ENCODE measurements at places on chromosomes 4 and X.

DNA sequence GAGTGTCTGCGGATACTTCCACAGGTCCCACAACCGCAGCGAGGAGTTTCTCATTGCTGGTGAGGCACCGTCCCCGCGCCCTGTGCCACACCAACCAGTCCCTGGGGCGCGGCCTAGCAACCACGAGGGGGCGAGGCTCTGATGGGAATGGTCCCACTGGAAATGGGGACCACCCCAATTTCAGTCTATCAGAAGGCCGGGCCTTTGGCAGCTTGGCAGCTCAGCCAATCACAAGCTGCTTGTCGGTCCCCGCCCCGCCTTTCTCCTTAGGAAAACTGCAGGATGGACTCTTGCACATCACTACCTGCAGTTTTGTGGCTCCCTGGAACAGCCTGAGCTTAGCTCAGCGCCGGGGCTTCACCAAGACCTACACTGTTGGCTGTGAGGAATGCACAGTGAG is 3.0 kb downstream of the TIMP1 start:
- no peak for DNase-seq

GRCh38 chrX:44428989-44429627 is 85.6 kb upstream of the EFHC2 start:
- no peak for DNase-seq

- DNase-seq, result no peak
Observed at GRCh38 chr4:23390246-23390645, 499.6 kb downstream of the PPARGC1A start.

- DNase-seq, result no peak
Observed at GRCh38 chr4:66182636-66183035, 512.3 kb upstream of the EPHA5 start.

GRCh38 chrX:24796204-24796603 is 102.5 kb downstream of the POLA1 start:
- DNase-seq, result no peak

DNA sequence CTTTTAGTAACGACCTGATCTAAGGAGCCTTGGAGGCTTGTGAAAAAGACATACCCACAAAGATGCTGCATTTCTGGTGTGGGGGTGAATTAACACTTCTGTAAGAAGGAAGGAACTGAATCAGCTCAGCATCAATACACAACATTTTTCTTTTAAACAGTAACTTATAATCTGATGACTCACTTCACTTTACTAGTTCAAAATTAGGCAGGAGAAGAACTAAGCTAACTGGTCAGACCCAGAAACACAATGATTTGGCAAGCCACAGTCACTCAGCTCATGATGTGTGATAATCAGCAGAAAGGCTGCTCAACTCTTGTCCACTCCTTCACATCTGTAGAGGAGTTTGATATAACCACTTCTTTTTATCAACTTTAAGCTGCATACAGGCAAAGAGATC is 4.6 kb downstream of the MMAA start:
- DNase-seq, result no peak

DNA sequence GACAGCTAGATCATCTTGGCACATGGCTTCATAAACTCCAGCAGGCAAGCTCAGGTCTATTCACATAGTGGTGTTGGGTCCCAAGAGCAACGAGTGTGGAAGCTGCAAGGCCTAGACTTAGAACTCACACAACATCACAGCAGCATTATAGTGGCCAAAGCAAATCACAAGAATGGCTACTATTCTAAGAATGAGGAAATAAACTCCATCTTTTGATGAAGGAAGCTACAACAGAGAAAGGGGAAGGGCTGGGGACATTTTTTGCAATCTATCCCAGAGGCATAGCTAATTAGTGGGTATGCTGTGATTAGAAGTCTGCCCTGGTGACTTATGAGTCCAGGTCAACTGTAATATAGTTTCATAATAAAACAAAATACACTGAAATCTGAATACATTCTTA is 42.9 kb upstream of the TAB3 start:
- no peak for DNase-seq

DNA sequence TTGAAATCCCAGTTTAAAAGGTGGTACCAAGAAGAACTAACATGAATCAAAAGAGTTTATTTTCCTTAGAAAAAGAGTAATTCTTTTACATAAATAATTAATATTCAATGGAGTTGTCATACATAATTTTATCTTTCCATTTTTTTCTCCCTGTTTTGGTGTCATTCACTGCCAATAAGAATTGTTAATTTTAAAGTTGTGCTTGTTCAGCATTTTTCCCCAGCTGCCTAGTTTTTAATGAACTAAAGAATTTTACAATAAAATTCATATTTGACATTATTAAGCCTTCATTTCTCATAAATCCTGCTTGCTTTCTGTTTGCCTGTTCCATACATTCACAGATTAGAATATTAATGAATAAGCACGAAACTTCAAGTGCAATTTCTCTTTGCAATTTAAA is 393.6 kb downstream of the GRXCR1 start:
- DNase-seq, result no peak

DNA sequence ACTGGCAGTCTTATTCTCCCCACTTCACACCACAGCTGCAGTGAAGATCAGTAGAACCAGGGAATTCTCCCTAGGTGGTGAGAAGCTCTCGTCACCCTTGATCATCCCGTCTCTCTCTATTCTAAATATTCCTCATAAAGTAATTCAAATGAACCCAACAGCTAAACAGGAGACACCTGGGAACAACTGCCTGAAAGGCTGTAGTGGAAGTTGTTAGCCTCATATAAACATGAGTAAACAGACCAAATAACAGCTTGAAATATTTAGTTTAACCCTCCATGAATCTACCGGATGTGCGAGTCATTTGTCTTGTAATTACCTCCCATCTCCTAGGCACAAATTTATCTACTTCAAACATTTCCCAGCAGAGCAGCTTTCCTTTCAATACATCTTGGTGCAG is 30.4 kb upstream of the APELA start:
- no peak for DNase-seq

GRCh38 chr4:16707874-16708273 is 190.6 kb downstream of the LDB2 start:
- DNase-seq, result no peak

- DNase-seq, result no peak
Observed at GRCh38 chr4:173056710-173057109, 111.9 kb upstream of the GALNT7 start.

DNA sequence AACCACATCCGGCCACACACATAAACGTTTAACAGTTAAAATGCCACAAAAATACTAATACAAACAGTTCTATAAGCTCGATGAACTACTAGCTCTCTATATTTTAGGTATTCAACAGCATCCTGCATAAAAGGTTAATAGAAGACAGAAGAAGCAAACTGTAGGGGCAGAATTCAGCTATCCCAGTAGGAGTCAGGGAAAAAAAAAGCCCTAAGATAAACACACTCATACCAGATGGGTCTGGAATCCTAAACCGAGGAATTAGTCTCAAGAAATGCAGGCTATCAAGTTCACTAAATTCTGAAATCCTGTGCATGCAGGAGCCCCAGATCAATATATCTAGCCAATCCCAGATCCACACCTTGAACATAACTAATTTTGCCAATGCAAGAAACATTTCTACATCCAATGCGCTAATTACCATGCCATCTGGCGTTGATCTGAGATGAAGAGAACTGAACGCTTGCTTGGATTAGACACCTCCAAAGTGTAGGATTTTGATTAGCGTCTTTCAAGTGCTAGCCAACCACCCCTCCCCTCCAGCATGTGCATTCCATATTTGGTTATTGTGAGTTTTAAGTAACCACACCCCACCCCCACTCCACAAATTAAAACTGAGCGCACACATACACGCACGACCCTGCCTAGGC is 512.2 kb upstream of the INTU start:
- DNase-seq, result no peak

DNA sequence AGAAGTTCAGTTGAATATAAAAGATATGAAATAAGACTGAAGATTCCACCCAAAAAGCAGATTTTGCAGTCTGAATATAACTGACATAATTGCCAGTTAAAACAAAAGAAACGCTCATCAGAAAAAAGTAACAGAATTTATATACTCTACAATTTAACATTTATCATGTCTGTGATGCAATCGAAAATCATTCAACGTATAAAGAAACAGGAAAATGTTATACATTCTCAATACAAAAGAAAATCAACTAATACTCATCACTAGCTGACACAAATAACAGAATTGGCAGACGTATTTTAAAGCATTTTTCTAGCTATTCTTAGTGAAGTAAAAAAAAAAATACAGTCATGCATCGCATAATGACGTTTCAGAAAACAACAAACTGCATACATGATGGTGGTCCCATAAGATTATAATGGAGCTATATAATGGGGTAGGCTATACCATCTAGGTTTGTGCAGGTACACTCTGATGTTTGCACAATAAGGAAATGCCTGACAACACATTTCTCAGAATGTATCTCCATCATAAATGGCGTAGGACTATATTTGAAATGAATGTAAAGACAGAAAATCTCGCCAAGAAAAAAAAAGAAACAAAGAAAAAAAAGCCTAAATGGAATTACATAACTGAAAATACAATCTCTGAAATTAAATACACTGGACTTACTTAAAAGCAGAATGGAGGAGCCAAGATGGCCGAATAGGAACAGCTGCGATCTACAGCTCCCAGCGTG is 34.3 kb downstream of the OR13H1 start:
- DNase-seq, result no peak

DNA sequence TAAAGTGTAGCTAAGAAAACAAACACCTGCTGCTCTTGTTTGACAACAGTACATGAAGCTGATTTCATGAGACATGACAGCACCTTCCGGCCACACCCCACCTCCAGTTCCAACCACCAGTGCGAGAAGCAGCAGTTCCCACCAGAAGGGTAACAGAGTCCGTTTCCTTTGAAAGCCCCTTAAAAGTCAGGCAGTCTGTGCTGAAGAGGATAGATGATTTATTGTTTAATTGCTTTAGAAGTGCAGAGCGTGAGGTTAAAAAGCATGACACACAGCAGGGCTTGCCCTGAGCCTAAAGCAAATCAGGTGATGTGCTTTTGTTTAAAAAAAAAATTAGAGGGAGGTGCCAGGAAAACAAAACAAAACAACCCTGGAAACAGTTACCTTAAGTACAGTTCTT is 82.6 kb downstream of the HADH start:
- DNase-seq, result peak; percentile 52

DNA sequence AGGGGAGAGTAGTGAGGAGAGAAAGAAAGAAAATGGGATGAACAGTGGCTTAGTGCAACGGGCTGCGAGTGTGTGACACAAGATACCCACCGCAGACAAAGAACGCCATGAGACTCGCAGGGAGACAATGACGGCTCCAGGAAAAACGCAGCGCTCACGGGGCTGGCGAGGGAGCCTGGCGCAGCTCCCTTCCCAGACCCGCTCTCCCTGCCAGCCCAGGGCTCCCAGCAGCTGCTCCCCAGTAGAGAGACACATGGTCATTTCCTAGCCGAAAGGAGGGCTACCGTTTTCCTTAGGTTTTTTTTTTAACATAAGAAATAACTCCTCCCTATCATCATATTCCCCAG is 149.5 kb downstream of the MAML3 start:
- DNase-seq, result no peak

DNA sequence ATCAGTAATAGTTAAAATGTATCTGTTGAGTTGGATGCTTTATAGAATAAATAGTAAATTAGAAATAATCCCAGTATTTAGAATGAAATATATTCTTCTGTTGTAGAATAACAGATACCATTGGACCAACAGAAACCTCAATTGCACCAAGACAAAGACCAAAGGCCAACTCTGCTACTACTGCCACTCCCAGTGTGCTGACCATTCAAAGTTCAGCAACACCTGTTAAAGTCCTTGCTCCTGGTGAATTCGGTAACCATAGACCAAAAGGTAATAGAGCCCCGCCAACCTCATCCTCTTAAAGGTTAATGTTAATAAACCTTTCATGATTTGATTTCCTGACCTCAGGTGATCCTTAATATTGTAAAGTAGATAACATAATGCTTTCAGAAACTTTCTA is 73.8 kb downstream of the PAQR3 start:
- DNase-seq, result no peak

DNA sequence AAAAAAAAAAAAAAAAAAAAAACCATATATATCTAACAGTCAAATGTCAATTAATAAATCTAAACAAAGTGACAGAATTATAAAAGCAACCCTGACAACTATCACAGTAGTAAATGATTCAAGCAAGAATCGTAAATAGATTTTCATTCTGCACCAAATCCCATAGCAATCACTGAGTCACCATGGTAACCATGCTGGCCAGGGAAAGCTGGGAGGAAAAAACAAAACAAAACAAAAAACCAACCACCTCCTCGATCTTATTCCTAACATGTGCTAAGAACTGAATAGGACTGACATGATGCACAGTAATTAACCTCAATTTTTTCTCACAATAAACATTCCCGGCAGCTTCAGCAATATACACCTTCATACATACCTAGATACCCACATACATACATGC is 30.6 kb upstream of the RAB40A start:
- no peak for DNase-seq

- DNase-seq, result no peak
Observed at GRCh38 chrX:861921-862320, 231.3 kb downstream of the SHOX start.

GRCh38 chr4:153433754-153434105 is 32.4 kb upstream of the TMEM131L start:
- no peak for DNase-seq

DNA sequence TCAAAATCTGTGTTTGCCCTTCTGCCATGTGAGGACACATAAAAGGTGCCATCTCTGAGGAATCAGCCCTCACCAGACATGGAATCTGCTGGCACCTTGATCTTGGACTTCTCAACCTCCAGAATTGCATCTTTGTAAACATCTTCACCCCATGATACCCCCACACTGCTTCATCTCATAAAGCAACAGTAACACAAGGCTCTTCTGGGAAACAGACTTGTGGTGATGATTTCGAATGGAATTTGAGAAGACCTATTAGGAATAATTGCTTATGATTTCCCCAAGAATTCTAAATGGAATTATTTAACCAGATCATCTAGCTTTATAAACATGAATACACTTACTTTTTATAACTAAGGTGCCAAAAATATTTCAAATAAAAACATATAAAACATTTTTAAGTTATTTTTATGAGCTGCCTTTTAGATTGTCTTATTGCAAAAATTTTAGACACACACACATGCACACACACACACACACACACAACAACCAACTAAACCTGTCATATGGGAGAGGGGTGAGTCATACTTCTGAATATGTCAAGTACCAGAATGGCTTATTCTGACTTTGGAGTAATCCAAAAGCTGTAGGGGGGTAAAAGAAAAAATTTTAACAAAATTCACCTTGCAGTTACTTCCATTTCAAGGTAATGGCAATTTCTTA is 82.0 kb downstream of the USP46 start:
- no peak for DNase-seq

DNA sequence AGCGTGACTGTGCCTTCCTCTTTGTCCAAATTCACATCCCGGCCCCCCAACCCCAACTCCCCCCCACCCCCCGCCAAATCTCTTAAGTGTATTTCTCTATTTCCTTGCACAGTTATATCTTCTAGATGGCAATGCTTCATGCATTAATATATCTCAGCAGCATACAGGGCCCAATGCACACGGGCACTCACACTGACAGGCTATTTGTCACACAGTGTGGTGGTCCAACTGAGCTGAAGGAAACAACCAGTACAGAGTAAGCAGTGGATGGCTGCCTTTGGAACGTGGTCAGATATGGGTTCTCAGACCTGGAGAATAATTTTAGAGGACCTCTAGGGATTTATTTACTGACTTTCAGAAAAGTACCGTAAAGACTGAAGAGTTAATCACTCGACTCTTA is 681 bp downstream of the EXOC1 start:
- DNase-seq, result no peak

All from NCI-H187 (cell line).